Fibroblast of skin of right quadriceps (primary cell): ENCODE measurements at places on chromosomes 2 and 18.

DNA sequence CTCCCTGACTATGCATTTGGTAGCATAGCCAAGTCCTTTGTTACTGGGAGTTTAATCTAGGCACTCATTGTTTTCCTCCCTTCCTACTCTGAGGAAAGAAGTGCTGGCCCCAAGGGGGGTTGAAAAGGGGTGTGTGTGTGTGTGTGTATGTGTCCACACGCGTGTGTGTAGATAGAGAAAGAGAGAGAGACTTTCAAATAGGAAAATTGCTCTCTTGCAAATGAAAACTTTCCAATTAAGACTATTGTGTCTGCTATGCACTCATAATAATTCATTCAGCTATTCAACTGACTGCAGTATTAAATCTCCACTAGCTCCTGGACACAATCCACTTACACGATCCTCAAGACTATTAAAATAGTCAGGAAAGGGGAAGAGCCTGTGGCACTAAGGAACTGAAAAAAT is 92.9 kb upstream of the CSRNP3 start:
- no peak for DNase-seq

DNA sequence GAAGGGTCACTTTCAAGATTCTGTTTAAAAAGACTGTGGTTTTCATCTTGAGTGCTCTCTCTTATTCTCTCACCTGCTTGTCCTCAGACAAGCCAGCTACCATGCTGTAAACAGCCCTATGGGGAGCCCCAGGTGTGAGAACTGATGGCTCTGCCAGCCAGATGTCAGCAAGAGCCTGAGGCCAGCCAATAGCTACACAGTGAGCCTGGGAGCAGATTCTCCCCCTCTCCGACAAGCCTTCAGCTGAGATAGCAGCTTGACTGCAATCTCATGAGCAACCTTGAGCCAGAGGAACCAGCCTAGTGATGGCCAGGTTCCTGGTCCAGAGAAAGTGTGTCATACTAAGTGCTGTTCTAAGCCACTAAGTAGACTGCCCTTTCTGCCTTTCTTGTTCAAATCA is 272.1 kb downstream of the NAPG start:
- no peak for DNase-seq

- DNase-seq, result peak; percentile 85
These were observed 14.7 kb downstream of the CFLAR start for GRCh38 chr2:201130524-201131186.

GRCh38 chr2:169237286-169237685 is 125.0 kb downstream of the LRP2 start:
- no peak for DNase-seq

DNA sequence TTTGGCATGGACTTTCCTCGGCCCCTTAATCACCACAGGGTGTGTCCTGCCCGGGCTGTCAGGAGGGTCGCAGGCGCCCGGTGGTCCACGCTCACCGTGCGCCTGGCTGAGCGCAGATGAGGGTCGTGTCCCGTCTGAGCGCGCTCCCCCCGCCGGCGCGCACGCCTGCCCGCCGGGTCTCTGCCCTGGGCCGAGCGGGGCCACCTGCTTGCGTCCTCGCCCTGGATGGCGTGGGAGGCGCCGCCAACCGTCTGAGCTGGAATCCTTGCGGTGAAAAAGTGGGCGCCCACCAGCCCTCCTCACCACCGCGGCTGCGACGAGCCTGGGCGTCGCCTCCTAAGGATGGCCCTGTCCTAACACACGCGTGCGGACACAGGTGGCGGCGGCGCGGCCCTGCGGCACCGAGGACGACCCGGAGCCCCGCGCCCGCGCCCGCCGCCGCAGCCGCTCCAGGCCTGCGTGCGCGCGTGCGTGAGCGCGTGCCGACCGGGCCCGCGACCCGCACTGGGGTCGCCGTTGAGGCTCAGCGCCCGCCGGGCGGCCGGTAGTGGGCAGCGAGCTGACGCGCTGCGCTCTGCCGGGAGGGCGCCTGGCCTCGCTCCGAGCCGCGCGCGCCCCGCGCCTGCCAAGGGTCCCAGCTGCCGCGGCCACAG is 126.6 kb downstream of the ARHGEF4 start:
- DNase-seq, result no peak

- no peak for DNase-seq
These were observed 47.1 kb downstream of the ITGAV start for GRCh38 chr2:186636800-186637496.

GRCh38 chr2:172328103-172328841 is 99.1 kb upstream of the ITGA6 start:
- DNase-seq, result peak; percentile 52

DNA sequence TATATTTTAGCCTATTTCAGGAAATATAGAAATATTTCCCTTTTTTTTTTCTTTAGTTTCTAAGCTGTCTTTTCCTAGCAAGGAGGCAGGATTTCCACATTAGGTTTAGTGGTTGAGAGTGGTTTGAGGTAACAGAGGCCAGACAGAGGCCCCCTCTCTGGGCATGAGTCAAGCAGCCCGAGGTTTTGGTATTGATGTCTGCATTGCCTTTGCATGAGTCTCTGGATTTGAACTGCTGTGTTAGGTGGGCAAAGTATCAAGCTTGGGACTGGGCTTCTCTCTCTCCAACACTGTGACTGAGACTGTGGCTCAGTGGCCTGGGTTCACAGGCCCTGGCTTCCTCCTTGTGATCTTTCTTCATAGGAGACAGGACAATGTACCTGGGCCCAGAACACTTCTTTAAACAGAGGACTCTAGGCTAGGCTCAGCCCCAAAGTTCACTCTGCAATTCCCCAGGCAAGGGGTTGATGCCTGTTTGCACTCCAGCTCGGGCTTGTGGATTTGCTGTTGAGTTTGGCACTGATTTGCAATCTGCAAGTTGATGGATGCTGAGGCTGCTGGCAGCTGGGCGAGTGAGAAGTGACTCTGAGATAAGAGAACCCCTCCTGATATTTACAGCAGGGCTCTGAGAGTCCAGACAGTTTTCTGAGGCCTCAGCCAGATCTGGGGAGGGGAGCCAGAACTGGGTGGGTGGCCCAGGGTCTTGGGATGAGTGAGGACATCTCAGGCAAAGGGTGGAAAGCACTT is 271.2 kb downstream of the EN1 start:
- peak; percentile 79 for DNase-seq

DNA sequence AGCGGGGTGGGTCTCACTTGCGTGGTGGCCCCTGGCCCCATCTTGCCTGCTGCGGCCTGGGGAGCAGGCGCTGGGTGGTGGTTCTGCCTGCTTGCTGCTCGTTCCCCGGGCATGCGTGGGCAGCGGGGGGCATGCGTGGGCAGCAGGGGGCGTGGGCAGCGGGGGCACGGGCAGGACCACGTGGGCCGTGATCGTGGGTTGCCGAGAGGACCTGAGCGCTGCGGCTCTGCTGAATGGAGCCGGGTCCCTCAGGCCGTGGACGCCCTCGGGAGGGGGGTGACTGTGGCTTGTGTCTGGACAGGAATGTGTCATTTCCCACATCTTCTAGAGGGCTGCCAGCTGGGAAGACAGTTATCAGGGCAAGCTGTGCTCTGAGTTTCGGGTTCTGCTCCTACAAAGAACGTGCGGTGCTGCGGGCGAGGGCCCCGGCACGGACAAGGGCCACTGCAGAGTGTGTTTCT is 8.3 kb upstream of the GAL3ST2 start:
- DNase-seq, result no peak

GRCh38 chr18:2304378-2305175 is 266.7 kb downstream of the METTL4 start:
- peak; percentile 23 for DNase-seq

DNA sequence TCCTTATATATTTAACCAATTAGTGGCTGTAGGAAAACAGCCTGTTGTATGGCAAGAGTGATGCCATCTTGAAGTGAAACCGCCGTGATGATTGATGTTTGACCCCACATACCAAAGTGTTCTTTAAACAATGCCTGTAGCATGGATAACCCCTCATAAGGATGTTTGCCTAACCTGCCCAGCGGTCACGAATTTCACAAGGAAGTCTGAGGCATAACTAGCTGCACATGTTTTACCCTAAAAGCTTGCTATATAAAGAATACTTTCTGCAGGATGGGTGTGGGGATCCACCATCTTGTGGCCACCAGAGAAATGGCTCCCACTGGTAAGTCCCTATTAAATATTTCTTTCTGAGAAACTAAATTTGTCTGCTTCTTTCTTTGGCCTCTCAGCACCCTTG is 68.7 kb downstream of the ZDBF2 start:
- no peak for DNase-seq

DNA sequence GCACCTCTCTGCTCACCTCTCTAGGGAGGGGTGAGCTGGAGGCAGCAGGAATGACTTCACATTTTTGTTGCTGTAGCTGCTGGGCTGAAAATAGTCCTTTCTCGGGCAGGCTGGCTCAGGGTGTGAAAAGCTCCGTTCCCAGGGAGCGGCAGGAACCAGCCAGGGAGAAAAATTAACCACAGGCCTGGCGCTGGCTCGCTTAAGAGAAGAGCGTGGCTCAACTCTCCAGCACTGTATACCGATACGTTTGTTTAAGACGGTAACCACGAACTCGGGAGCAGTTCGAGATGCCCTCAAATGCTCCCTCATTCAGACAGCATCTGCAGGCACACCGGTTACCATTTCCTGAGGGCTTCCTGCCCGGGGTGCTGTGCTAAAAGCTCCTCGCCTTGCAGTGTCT is 129.6 kb downstream of the CELF4 start:
- DNase-seq, result no peak

DNA sequence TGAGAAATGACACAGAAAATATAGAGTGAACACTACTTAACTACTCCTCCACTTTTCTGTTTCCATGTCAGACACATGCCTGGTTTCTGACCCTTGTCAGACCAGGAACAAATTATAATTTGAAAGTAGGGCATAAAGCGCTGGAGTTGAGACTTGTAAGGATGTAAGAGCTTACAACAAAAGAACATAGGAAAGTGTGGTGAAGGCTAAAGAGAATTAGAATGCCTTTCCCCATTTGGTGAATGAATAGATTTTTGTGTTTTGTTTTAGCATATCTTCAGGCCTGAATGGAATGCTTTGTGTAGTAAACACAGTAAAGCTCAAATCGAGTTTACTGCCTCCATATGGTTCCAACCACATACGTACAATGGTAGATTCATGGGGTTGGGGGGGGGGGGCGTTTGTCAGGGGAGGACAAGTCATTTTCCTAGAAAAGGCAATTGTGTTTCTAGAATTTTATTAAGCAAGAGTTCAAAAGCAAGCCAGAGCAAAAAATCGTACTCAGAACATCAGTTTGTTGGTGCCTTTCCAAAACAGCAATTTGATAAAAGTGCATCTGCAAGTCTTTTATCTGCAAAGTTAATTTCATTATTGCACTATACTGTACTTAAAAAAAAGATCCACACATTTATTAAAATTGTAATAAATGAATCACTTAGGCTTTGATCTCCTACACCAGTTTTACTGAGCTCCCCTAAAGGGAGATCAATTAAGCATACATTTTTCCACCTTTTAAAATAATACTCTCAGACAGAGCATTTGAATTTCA is 30.9 kb downstream of the NRXN1 start:
- DNase-seq, result peak; percentile 1

DNA sequence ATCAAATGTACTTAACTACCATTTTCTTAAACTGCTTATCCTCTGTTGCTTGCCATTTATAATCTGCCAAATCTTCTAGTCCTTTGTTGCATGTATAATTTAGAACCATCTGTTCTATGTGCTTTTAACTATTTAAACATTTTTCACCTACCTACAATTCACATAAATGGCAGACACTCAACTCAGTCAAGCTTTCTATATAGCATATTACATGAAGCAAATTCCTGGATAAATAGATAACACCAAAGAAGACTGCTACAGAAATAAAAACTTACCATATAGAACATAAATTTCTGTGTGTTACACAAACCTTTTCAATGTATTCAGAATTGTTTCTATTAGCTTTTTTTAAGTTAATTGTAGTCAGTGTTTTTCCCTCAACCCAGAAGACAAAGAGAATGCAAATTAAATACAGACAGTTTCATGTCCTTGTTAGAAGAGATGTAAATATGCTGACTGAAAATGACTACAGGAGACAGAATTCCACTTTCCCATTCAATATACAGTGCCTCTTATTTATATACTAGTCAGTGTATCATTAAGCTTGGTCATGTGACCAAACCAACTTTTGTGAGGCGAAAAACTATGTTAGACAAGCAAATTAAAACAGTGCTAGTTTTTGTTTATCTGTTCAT is 2.6 kb downstream of the BAZ2B start:
- DNase-seq, result peak; percentile 31

DNA sequence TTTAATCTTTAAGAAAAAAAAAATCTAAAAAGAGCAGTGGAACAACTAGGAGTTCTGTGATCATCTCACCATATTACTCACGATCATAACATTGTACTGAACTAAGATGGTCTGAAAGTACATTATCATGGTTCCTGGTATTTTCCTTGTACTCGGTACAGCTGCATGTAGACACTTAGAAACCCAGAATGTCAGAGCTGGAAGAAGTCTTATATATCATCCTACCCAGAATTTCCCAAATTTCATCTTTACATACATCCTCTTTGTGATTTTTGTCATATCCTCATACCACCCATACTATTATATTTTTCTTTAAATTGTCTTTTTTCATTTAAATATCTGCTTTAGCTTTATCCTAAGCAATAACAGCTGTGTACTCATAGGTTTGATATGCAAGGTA is 12.4 kb upstream of the ST3GAL5 start:
- DNase-seq, result no peak

GRCh38 chr2:215437614-215438013 is 1.7 kb upstream of the FN1 start:
- no peak for DNase-seq

DNA sequence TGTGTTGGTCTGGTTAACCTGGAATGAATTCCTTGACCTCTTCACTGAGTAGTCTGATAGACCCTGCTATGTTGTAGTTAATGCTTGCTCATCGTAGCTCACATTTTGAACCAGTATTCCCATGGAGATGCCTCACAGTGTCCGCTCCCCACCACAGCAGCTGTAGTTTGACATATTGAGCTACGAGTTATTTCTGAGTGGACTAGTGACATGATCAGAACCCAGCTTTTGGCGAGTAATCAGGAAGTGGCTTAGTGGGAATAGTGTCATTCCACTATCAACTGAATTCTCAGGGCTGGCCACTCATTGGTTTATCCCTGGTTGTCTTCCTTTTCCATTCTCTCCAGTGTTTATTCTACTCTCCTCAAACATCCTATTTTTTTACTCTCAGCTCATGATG is 102.7 kb downstream of the MYO1B start:
- peak; percentile 62 for DNase-seq

- peak; percentile 52 for DNase-seq
These were observed 254.2 kb downstream of the KCNS3 start for GRCh38 chr2:18132697-18133096.

DNA sequence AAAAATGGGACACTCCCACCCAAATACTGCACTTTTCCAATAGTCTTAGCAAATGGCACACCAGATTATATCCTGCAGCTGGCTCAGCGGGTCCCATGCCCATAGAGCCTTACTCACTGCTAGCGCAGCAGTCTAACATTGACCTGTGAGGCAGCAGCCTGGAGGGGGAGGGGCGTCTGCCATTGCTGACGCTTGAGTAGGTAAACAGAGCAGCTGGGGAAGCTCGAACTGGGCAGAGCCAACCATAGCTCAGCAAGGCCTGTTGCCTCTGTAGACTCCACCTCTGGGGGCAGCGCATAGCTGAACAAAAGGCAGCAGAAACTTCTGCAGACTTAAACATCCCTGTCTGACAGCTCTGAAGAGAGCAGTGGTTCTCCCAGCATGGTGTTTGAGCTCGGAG is 110.4 kb downstream of the CTIF start:
- DNase-seq, result no peak
